ENCODE measurements at places on chromosomes 12 and 14. TPM values are rescaled to one million over a fixed set of nuclear protein-coding genes. Genes with fewer than 3 reads are reported as not detected.

DNA sequence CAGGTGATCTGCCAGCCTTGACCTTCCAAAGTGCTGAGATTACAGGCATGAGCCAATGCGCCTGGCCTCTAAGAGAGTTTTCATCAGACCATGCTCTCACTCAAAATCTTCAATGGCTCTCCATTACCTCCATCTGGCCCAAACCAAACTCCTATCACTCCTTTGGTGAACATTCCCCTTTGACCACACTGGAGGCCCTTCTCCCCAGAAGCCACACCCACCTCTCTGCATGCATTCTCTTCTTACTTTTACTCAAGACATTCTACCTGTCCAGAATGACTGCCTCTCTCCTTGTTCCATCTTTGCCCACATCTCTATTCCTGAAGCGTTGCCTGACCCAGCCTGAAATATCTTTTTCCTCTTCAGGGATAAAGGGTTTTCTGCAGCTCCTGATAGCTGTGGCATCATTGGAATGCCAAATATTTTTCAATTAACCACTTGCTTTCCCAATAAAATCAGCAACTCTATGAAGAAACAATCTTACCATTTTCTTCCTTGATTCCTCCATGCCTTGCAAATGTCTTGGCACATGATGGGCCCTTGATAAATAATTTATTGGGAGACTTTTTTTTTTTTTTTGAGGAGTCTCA is 15.5 kb downstream of the PLEK2 start:
- no peak for DNase-seq

The GRIP1 gene
- 1.6 TPM for total RNA-seq

DNA sequence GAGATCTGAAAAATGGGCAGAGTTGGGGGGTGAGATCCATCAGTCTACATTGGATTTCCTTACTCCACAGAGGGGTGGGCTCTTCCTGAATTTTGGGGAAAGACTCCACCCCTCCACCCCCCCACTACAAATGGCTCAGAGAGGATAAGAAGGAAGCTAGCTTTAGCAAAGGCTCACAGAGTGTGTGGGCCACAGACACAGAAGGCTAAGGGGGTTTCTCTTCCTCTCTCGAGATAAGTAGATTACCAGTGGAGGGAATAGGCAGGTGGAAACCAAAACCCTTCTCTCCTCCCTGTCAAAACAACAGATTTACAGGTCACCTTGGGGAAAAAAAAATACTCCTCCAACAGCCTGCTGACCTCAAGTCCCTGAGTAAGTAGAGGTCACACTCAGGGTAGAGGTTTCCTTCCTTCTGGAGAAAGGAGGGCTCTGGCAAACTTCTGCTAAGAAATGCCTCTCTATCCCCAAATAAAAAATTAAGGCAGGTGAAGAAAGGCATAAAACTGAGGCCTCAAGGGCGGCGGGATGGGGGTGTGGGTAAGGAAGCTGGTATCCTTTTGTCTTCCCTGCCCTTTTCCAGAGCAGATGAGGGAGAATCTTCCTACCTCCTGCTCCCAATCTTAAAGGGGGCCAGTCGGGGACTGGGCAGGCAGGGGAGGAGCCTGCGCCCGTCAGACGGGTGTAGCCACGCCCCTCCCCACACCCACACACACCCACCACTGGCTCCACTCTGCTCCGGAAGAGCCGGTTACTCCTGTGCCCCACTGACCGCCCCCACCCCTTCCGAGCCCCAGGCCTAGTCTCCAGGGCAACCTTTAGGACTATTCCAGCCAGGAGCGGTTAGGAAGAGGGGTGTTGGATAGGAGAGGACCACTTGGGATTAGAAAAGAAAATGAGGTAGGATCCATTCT is 1.9 kb upstream of the BAZ2A start:
- DNase-seq = peak; percentile 44

GRCh38 chr14:35335388-35336092 is 43.4 kb downstream of the PSMA6 start:
- no peak for DNase-seq

GRCh38 chr14:103741876-103742275 is 26.3 kb downstream of the ZFYVE21 start:
- no peak for DNase-seq
